Fibroblast of villous mesenchyme (primary cell): ENCODE measurements at places on chromosomes 5 and 9. TPM values are rescaled to one million over a fixed set of nuclear protein-coding genes. Genes with fewer than 3 reads are reported as not detected.

Gene GABRB2
- total RNA-seq: under 0.01 TPM in 1 of 2 replicates, not detected in the other

Gene CAAP1
- total RNA-seq: 17.4 and 29.4 TPM in 2 replicates

Gene ST8SIA4
- 3.5 and 4.8 TPM in 2 replicates for total RNA-seq

Gene HSPB3
- 1.7 and 6.1 TPM in 2 replicates for total RNA-seq

Gene PCA3
- total RNA-seq: under 0.01 TPM in 1 of 2 replicates, not detected in the other

Gene DMRT2
- not detected in 2 replicates for total RNA-seq

Gene DNAI1
- under 0.01 TPM in 1 of 2 replicates, not detected in the other for total RNA-seq

Gene FAM221B
- not detected in 2 replicates for total RNA-seq

Gene EQTN
- not detected in 2 replicates for total RNA-seq

Gene C5
- total RNA-seq: 2.3 and 3.9 TPM in 2 replicates

Gene TTLL11
- 4.3 and 4.8 TPM in 2 replicates for total RNA-seq

Gene SLC23A1
- not detected in 2 replicates for total RNA-seq

Gene CER1
- total RNA-seq: not detected in 2 replicates

Gene RGS3
- total RNA-seq: 37.1 and 44.8 TPM in 2 replicates
